ENCODE measurements at places on chromosomes 2 and 18.

- DNase-seq = no peak
Measured at GRCh38 chr2:128273469-128274081, 45.1 kb downstream of the HS6ST1 start.

DNA sequence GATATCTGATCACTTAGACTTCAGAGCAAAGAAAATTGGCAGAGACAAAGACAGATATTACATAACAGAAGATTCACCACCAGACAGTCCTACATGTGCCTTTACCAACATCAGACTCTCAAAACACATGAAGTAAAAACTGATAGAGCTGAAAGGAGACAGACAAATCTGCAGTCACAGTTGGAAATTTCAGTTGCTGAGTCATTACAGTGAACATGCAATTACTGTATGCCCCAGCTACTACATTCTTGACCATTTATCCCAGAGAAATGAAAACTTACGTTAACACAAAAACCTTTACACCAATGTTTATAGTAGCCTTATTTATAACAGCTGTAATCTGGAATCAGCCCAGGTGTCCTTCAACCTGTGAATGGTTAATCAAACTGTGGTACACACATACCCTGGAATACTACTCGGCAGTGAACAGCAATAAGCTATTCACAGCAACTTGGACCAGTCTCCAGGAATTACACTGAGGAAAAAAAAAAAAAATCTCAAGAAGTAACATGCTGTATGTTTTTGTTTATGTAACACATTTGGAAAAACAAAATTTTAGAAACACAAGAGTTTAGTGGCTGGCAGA lies 7.5 kb upstream of the SCLY start:
- DNase-seq = no peak

- no peak for DNase-seq
Measured at GRCh38 chr18:48670751-48671560, 132.1 kb downstream of the CTIF start.

GRCh38 chr2:9858730-9859068 lies 15.4 kb downstream of the TAF1B start:
- DNase-seq = no peak

GRCh38 chr2:215615803-215616174 lies 179.9 kb upstream of the FN1 start:
- no peak for DNase-seq

- DNase-seq = no peak
Measured at GRCh38 chr2:37412231-37412630, 67.8 kb downstream of the QPCT start.

DNA sequence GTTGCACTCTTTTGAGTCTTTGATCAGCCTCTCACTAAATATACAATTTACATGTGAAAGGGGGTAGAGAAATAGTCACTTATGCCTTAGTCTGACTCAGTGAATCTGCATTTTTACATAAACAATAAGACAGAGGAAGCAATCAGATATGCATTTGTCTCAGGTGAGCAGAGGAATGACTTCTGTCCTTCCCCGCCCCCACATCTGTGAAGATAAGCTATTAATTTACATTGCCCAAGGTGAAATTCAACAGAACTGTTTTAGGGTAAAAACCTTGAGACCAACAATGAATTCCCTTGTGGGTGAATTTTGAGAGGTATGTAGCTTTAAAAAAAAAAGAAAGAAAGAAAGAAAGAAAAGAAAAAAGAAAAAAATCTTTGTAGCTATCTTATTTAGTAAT lies 1302.9 kb upstream of the ACVR2A start:
- DNase-seq = no peak

- no peak for DNase-seq
Measured at GRCh38 chr2:174343343-174343622, 8.5 kb downstream of the SP9 start.

DNA sequence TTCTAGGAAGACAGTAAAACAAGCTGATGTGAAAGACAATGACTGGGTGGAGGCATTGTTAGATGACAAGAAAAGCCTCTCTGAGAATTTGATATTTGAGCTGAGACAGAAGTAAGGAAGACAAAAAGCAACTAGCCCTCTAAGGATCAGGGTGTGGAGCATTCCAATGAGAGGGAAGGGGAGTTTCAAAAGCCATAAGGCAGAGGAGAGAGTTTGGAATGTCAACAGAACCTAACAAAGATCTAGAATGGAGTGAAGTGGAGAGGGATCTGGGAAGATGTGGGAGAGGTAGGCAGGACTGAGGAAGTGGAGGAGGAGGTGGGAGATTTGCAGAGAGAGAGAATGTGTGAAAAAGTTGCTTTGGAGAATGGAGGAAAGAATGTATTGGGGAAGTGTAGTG lies 17.3 kb upstream of the ASXL2 start:
- no peak for DNase-seq

GRCh38 chr2:118148133-118148532 lies 59.9 kb downstream of the INSIG2 start:
- DNase-seq = no peak

GRCh38 chr2:111946294-111947114 lies 48.1 kb downstream of the MERTK start:
- no peak for DNase-seq

Measured in activated T-cell treated with anti-CD3 and anti-CD28 coated beads for 24 hours (primary cell).